ENCODE measurements at places on chromosomes 2 and 18. TPM values are rescaled to one million over a fixed set of nuclear protein-coding genes. Genes with fewer than 3 reads are reported as not detected.
A peak's percentile ranks its signal among the peaks of the same experiment; 100 is the strongest.

GRCh38 chr18:26443853-26444252 lies 104.5 kb downstream of the KCTD1 start:
- DNase-seq = no peak

DNA sequence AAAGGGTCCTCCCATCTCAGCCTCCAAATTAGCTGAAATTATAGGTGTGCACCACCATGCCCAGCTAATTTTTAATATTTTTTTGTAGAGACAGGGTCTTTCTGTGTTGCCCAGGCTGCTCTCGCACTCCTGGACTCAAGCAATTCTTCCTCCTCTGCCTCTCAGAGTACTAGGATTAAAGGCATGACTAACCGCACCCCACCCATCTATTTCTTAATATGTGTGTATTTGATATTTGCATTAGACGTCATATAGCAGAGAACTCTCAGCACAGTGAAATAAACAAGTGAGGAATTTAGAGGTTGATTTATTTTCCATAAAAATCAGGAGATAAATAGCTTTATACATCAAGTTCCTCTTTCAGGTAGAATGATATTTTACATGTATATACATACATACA lies 213.5 kb downstream of the FSIP2 start:
- no peak for DNase-seq

LCLAT1 gene
- 3.1 TPM for polyA plus RNA-seq

C2orf15 gene
- polyA plus RNA-seq = 10.7 TPM

GRCh38 chr2:80852079-80852807 lies 547.7 kb upstream of the LRRTM1 start:
- no peak for DNase-seq

SMYD1 gene
- polyA plus RNA-seq = 0.19 TPM

GRCh38 chr2:238716171-238716570 lies 131.7 kb upstream of the TWIST2 start:
- DNase-seq = no peak

SIGLEC15 gene
- polyA plus RNA-seq = 6.3 TPM

DNA sequence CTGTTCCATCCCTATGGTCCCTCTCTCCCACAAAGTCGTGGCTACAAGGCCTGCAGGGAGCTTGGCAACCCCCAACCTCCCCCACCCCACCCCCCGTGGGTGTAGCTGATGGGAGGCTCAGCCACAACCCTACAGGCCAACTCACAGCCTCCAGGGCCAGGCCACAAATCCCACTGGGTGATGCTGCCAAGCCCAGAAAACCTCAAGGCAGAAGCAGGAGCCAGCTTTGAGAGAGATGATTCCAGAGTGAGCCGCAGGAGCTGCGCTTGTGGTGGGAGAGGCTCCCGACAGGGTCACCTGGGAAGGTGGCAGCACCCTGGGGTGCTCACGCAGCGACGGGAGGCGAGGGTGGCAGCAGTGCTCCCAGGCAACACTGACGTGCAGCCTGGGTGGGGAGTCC lies 44.8 kb downstream of the ADCY3 start:
- DNase-seq = no peak

RAB6C gene
- 0.29 TPM for polyA plus RNA-seq

- no peak for DNase-seq
These were observed 65.2 kb downstream of the TMEM247 start for GRCh38 chr2:46544581-46544980.

MAIP1 gene
- 15.8 TPM for polyA plus RNA-seq

- DNase-seq = peak; percentile 26
These were observed 35.6 kb upstream of the ZSWIM2 start for GRCh38 chr2:186884587-186884986.

DNA sequence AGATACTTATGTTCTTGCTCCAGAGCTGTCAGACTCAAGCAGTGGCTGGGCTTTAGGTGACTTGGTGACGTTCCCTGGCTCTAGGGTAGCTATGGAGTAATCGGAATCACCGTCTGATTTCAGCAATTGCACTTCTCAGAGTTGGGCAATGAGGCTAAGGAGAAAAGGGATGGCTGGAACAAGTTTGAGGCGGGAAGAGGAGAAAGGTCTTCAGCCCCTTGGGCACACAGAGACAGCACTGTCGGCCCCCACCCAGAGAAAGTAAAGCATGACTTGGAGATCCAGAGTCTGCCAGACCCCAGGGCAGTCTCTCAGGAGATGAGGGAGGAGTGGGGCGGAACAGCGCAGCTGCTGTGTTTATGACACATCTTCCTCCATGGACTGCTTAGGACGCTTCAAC lies 114.5 kb downstream of the KLHL29 start:
- no peak for DNase-seq

CNDP1 gene
- polyA plus RNA-seq = 90.4 TPM

DNA sequence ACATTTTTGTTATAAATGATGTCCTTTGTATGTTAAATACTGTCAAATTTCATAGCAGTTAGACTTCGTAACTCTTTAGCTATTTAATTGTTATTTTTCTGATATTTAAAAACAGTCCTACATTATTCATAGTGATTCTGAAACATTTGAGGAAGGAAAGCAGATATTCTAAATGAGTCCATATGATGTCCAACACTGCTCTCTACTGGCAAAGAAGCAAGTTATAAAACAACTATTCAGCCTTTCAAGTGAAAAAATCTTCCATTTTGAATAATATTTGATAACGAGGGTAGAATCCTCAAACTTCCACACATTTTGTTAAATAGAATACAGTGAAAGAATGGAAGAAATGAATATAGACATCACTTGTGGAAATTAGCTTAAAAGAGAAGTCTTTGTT lies 220.8 kb downstream of the GULP1 start:
- DNase-seq = peak; percentile 80

DNA sequence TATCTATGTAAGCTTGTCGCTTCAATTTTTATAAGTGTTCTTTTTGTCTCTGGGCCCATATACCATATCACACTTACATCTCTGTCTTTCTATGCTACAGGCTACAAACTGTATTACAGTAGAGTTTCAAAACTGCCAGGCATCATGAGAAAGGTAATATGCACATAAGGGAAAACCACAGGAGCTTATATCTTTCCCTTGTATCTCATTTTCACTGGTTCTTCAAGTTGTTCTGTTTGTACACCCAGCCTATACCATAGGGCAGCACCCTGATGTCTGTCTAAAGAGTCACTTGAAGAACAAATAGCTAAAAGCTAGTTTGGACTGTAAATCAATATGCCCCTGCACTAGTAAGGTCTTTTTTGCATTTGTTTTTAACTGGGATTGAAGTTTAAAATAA lies 366.7 kb downstream of the FIGN start:
- no peak for DNase-seq

GYPC gene
- polyA plus RNA-seq = 12.9 TPM

SPEG gene
- polyA plus RNA-seq = 26.3 TPM

DNA sequence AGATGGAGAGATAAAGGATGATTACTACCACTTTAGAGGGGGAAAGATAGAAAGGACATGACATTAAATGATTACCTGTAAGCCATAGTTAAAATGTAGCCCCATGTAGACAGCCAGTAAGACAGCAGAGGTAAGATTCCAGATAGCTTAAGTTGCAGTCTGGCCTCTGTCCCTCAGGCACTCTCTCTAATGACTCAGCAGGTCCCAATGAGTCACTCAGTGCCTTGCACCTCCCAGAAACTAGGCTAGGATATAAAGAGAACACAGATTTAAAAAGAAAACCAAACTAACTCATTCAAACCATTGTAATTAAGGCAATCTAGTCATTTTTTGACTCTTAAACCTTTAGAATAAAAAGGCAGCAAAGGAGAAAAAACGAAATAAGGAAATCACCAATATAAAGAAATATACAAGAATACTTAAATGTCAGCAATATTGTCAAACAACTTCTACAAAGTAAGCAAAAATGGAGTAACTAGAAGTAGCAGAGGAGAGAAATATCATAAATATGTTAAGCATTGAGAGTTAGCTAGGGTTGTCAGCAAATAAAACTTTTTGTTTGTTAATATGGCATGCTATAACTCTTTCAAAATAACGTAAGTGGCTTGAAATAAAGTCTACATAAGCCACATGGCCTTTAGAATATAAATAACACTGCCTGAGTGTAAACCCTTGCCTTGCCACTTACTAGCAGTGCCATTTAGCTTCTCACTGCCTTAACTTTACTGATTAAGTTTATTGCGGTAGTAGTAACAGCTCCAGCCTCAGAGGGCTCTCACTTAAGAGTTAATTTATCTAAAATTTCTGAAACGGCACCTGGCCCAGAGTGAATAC lies 48.5 kb downstream of the SOCS6 start:
- no peak for DNase-seq

DNA sequence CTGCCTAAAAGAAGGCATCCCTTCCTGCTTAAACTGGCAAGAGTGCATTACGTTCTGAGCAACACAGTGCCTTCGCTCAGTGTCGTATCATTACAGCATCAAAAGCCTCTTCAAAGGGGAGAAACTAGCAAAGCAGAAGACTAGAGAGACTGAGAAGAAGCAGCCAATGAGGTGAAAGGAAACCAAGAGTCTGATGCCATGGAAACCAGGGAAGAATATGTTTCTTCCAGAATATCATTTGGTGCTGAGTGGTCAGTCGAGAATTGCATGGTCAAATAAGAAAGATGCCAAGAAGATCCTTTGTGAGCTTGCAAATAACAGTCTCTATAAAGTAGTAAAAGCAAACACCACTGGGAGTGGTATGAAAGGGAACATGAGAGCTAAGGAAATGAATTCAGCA lies 312.1 kb upstream of the CHST9 start:
- DNase-seq = peak; percentile 68

- peak; percentile 29 for DNase-seq
These were observed 31.8 kb downstream of the TGIF1 start for GRCh38 chr18:3481696-3482210.

ERFE gene
- polyA plus RNA-seq = 34.0 TPM
